ENCODE measurements at places on chromosomes 2 and 18.

GRCh38 chr2:86028766-86029381 is 76.8 kb downstream of the POLR1A start:
- DNase-seq = no peak

DNA sequence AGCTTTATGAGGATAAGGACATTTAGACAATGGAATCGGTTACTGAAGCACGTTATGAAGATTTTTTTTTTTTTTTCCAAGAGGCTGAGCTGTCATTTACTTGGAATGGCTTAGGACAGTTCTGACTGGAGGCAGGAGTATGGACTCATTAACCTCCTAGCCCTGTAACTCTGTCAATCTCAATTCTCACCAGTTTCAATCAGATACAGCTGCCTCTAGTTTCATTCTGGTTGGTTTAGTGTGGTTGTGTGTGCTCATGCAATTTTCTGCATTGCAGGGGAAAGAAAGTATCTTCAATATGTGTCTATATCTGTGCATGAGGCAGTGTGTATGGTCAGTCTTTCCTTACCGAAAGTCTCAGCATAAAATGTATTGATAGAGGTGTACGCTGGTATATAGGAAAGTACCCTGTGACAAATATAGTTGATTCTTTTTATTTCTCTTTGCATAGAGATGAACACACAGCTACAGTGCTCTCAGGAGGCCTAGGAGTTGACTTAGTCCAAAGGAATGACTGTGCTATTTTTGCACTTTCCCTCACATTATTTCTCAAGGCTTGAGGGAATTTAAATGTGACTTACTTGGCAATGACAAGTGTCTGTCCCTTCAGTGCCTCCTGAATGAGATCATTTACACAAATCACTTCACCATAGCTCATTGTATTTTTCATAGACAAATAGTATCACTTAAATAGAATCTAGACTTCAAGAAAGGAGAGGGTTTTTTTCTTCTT is 50.5 kb upstream of the GRB14 start:
- no peak for DNase-seq

DNA sequence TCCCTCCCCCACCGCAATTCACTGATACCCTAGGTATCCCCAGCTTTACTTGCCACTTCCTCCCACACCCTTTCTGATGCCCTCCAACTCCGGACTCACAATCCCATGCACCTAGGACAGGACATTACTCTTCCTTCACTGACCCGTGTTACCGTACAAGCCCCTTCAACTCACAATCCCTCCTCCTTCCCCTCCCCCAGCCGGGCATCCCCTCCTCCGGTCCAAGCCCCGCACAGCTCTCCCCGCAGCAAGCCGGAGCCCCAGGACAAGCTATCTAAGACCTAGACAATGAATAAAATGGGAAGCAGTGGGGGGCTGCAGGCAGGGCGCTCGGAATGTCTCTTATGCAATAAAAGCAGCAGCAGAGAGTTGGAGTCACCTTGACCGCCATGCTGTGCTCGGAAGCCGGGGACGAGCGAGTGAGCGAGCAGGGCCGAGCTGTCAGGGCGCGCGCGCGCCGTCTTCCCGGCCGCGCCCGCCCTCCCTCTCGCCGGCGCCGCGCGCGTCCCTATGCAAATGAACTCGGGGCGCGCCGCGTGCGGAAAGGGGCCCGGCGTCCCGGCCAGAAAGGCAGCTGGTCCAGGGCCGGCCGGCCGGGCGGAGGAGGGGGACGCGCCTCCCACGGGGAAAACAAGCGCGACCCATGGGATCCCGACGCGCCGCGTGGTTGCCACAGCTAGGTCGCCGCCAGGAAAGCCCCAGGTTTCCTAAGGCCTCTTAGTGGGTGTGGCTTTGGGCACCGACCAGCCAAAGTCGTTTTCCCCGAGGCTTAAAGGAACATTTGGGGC is at the start of gene SLC25A12:
SLC25A12 (minus strand) TSS at position 421 of the 788 bp plus-strand sequence; CDS start at position 391, 30 bp downstream.
- DNase-seq = peak; percentile 42

DNA sequence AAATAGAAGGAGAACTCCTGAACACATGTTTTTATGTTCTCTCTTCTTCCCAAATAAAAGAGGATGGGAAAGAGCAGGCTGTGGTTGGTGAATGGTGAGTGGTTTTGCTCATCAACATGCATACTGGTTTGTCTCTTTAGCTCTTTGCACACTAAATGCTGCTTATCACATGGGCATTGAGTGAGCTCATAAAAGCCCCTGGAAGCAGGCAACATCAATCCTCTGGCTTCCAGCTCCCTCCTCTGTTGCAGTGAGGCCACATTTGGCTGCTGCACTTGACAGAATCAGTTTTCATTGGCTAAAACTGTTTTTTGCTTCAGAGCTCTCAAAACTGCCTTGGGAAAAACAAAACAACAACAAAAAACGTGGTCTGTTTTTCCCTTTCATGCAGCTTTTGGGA is 1308.2 kb upstream of the NRXN1 start:
- DNase-seq = no peak

- DNase-seq = no peak
Measured at GRCh38 chr2:216732334-216732733, 37.0 kb upstream of the IGFBP5 start.

- DNase-seq = peak; percentile 12
Measured at GRCh38 chr2:170770606-170771420, 635 bp downstream of the ERICH2 start.

GRCh38 chr18:72181241-72181764 is 362.8 kb downstream of the CBLN2 start:
- DNase-seq = no peak

DNA sequence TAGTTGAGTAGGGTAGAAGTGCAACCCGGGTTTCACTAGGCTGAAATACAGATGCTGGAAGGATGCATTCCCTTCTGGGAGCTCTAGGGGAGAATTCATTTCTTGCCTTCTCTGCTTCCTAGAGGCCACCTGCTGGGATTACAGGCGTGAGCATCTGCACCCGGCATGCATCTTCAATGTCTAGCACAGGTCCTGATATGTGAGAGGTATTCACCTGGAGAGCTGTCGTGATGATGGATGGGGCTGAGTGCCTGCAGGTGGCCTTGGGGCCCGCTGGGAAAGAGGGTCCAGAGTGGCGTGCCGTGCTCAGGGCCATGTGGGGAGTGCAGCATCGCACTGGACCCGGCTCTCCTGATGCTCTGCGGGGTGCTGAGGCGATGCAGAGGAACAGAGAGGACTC is 6.6 kb upstream of the NTSR2 start:
- DNase-seq = peak; percentile 83

GRCh38 chr2:47771211-47771610 is 11.7 kb upstream of the MSH6 start:
- no peak for DNase-seq

DNA sequence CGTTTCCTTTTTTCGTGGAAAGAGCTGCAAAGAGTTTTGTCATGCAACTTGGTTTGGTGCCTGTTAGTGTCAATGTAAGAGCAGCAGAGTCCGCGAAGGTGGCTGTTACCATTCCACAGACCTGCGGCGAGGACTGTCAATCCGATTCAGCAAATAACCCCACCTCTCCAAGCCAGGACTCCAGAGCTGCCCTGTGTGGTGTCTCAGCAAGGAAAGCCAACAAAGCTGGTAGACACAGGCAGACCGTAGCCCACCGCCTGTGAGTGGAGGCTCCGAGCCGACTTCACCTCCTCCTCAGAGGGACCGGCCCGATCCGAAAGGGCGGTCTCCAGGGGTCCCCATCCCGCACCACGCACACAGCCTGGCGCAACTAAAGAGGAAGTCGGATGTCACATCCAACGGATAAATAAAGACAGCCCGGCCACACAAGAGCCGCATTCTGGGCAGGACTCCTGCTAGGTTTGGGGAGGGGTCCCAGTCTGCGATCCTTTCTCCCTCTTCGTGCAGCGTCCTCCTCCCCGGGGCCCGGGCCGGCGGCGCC is 819 bp downstream of the ANKRD44 start:
- DNase-seq = no peak

DNA sequence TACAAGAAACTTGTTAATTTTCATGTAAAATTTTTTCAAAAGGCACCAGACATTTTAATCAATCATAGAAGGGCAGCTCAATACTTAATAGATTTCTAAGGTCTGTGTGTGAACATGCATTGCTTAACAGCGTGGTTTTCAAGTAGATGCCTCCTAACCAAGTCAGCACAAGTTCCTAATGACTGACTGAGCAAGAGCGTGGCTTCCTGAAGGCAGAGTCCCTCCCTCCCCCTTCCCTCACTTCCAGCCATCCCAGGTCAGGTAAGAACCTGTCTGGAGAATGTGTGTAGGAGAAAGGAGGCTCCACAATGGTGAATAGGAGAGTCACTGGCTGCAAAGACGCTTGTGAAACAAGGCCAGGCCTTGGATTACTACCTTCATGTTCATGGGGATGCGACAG is 33.5 kb upstream of the DAPL1 start:
- DNase-seq = no peak

- DNase-seq = no peak
Measured at GRCh38 chr2:191318037-191318728, 73.0 kb downstream of the MYO1B start.

DNA sequence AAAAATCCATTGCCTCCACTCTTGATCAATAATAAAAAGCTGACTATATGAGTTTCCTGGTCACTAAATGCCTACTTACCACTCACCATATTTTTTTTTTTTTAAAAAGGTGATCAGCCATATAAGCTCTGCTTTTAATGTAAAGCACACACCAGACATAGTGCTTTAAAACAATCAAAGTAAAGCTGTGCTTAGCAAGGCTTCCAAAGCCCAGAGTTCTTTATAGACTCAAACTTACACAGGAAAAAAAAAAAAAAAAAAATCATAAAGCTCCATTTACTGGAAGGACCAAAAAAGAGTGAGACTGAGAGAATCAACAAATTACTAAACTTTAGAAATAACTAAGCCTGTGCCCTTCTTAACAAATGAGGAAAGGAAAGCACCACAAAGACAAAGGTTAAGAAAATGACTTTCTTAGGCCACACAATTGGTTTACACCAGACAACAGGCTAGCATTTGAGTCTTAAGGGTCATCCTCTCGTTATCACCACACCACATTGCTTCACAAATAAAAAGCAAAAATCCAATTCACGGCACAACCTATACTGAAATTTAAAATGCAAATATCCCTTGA is 11.2 kb downstream of the ACVR1 start:
- no peak for DNase-seq

DNA sequence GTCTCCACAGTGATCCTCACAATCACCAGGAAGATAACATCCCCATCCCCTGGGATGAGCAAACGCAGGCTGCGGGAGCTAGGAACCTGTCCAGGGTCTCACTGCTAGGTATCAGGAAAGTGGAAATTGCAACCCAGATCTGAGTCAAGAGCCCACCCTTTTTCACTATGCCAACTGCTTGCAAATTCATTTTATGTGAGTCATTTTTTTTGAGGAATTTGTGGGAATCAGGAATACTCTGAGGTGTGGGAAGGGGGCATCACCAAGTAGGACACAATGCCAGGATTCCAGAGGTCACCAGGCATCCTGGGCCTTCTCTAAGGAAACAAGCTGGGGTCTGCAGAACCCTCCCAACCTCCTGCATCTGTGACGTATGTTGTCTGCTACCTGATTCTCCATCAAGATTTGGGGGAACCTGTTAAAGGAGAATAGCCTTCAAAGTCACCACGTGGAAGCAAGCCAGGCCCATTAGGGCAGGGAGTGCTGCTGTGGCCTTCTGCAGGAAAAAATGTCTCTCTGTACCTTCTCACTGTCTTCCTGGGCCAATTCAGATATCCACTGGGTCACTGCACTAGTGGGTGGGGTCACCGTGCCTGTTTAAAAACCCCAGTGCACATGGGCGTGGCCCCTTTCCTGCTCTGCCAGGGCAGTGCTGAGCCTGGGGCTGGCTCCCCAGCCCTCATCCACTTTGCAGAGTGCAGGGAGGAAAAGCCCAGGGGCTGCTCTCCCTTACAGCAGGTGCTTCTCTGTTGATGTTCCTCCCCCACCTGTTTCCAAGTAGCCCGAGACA is 50.2 kb downstream of the MCFD2 start:
- DNase-seq = no peak

DNA sequence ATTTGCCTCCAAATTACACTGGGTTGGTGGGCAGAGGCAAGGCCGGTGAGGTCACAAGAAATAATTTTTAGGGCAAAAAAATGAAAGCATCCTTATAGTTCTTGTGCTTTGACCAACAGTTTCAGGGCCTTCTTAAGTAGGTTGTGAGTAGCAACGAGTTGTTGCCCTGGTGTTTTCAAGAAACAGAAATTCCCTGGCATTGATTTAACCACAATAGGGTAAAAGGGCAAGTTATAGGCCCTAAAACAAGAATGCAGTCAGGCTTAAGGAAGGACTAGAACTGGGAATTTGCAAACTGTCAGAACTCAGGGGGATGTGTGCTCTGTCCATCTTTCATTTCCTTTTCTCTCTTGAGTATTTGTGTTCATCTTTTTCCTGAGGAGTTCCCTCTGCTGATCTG is 46.1 kb upstream of the STPG4 start:
- DNase-seq = no peak

GRCh38 chr2:25417715-25418369 is 76.1 kb upstream of the DNMT3A start:
- DNase-seq = no peak

DNA sequence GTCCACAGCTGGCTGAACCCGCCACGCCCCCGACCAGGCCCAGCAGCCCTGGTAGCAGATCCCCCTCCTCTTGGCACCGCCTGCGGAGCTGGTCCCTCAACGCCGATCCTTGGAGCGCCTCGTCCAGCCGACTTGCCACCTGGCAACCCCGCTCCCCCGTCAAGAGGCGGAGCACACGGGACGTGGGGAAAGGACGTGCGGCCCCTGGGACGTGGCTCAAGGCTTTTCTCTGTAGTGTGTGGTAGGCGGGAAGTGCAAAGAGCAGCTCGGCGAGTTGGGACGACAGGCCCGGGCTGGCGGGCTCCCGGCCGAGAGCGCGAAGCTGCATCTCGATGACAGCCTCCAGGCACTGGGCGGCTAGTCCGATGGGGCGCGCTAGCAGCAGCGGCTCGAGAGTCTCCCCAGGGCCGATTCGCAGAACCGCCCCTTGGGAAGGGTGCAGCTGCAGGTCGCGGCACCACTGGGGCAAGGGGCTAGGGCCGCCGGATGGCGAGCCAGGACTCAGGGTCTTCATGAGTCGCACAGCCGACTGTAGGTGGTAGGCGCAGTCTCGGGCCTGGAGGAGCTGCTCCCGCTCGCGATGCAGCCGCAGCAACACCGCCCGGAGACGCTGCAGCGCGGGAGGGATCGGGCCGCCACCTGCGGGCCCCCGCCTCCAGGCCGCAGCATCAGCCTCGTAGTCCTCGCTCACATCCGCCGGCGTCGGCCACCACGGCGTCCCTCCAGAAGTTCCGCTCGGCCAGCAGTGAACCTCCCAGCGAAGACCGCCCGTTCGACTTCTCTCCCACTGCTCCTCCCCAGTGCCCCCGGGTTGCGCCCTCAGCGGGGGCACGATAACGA is 617 bp downstream of the CCDC142 start:
- DNase-seq = no peak

- no peak for DNase-seq
Measured at GRCh38 chr2:204545861-204546735, 823 bp downstream of the PARD3B start.
